ENCODE measurements at places on chromosomes 3 and 15. TPM values are rescaled to one million over a fixed set of nuclear protein-coding genes. Genes with fewer than 3 reads are reported as not detected.

- DNase-seq: no peak
These were observed 166.4 kb upstream of the EOMES start for GRCh38 chr3:27888562-27888961.

GRCh38 chr3:197424674-197425484 lies 126.5 kb upstream of the DLG1 start:
- DNase-seq: no peak

DNA sequence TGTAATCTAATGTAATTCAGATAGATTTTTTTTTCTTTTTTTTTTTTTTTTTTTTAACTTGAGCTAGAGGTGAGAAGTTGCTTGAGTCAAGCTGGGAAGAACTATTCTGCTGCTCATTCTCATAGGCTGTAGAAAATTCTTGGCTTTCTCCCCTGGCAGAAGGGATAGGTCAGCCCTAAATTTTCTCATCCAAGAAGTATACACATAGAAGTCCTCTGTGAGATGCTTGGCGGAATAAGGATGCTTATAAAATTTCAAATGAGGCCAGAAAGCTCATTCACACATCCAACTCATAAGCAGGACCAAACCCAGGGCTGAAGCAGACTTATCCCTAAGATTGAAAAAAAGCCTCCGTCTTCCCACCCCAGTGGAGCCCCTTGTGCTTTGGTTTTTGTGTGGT lies 572.5 kb downstream of the SQOR start:
- no peak for DNase-seq

DNA sequence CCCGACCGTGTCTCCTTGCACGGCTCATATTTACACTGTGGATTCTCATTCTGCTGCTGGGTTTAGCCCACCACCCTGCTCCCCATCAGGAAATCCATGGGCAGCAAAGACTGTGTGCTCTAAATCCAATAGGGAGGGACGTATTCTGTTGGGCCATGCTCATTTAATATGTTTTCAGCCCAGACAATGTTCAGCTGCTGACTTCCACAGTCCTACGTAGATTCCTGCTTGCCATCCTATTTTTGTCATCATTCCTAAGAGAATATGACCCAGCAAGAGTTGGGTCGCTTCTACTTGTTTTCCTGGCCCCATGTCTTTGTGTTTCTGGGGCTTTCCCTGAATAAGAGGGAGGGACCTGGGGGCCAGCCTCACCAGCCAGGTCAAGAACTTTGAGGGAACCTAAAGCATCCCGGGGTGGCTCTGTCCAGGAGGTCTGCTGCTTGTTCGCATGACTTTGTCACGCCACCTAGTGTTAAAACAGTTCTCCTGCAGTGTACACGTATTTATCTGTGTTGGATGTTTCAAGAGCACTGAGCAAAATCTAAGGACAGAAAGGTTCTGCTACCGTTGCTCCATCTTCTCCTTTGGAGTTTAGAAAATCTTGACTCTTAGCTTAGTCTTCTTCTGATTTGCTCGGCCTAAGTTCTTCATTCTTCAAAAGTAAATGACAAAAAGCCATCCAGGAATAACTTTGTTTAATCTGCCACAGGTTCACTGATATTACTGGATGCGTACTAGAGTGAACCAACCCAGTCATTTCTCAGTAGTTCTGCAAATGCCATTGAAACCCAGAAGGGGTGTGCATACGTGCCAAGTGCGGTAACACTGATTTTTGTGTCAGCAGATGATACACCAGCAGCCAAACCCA lies 79.8 kb upstream of the NR2E3 start:
- no peak for DNase-seq

Gene PPCDC
- polyA plus RNA-seq: 16.9 TPM

GRCh38 chr3:31219131-31219843 lies 313.4 kb upstream of the STT3B start:
- no peak for DNase-seq

DNA sequence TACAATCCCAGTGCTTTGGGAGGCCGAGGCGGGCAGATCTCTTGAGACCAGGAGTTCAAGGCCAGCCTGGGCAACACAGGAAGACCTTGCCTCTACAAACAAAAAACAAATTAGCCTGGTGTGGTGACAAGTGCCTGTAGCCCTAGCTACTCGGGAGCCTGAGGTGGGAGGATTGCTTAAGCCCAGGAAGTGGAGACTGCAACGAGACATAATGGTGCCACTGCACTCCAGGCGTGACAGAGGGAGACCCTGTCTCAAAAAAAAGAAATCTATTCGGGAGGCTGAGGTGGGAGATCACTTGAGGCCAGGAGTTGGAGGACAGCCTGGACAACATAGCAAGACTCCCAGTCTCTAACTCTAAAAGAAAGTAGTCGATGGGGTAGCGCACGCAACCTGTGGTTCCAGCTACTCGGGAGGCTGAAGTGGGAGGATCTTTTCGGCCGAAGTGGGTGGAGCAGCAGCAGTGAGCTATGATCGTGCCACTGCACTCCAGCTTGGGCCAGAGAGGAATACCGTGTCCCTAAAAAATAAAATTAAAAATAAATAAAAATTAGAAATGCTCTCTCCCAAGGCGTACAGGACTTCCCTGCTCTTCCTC lies 775 bp downstream of the C3orf33 start:
- no peak for DNase-seq

DNA sequence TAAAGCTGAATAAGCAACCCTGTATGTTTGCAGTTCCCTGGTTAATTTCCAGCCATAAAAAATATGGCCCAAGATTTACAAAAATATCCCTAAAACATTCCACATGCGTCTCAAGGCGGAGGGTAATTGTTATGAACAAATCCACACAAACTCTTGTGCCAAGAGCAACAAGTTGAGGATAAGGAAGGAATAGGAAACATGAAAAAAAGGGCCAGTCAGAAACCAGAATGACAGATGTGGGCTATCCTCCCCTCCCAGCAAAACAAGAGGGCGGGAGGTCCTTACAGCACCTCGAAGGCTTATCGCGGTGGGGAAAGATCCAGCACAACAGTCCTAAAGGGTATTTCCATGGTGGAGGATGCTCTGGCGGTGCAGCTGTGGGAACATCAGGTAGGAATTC lies 155.6 kb upstream of the HES1 start:
- DNase-seq: peak; percentile 62

GRCh38 chr3:50123394-50124051 lies 31.6 kb upstream of the SEMA3F start:
- no peak for DNase-seq

Gene DAZL
- polyA plus RNA-seq: not detected

DNA sequence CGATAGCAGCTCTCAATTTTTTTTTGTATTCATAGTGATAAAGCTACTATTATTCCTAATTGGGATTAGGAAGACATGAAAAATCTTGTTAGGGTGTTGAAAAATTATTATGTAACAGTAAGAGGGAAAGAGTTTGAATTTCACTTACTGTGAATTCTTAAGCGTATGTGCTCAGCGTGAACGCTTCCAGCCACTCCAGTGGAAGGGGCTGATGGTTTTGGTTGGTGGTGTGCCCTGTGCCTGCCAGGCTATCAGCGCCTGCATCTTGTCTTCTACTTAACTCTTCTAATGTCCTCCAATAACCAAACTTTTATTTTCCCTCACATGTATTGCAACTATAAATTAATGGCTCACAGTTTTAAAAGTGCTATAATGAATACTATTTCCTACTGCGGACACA lies 22.5 kb downstream of the CDIN1 start:
- no peak for DNase-seq

Gene ROPN1
- 0.18 TPM for polyA plus RNA-seq

Gene GP5
- polyA plus RNA-seq: 0.61 TPM

Gene UQCC5
- 20.5 TPM for polyA plus RNA-seq

GRCh38 chr3:127159543-127159942 lies 33.4 kb upstream of the PRR23E start:
- DNase-seq: no peak

Gene CRYBG3
- polyA plus RNA-seq: 22.9 TPM

GRCh38 chr15:80569656-80570055 lies 125.5 kb upstream of the ABHD17C start:
- DNase-seq: no peak

- DNase-seq: no peak
These were observed 44.8 kb downstream of the ZNF589 start for GRCh38 chr3:48285675-48286074.

DNA sequence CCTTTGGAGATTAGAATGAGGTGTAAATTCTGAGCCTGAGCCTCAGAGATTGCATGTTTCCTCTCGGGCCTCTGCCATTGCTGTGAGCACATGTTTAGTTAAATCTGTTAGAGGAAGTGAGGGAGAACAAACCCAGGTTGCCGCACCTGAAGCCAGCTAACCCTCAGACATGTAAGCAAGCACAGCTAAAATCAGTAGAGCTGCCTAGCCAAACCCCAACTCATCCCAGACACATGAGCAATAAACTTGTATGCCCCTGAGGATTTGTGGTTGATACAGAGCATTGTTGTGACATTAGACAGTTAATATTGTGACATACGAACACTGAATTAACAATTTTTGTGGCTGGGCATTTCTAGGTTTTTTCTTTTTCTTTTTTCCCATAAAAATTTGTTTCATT lies 41.9 kb downstream of the NMD3 start:
- no peak for DNase-seq

GRCh38 chr15:52486003-52486996 lies 42.4 kb downstream of the MYO5A start:
- DNase-seq: no peak

DNA sequence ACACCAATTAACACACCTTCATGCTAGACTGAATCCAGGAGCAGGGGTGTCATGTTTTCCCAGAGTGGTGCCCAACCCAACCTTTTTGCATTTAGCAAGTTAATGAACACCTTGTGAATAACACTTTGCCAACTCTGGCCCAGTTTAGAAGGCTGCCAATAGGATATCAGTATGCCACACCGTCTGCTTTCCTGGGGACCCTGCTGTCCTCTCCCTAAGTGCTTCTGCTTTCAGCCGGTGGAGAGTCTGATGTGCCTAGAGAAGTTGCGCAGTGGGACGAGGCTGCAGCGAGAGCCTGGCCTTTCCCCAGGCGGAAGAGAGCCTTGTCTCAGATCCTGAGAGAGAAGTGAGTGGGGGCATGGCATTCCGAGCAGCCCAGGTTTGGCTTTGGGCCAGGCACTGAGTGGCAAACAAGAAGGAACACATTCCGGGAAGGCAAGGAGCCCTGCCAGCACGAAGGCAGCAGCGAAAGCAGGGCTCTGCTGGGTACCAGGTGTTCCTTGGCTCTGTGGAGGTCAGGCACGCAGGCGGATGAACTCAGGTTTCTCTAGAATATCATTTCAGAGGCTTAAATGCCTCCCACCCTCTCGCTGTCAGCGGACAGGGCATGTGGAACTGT lies 36.9 kb downstream of the SENP8 start:
- peak; percentile 91 for DNase-seq

Gene TGM5
- polyA plus RNA-seq: not detected

GRCh38 chr3:9902372-9903237 lies at the start of gene IL17RE:
TSS of gene IL17RE (plus strand) at chr3:9902848. CDS start at chr3:9902933, 85 bp downstream.
- no peak for DNase-seq

DNA sequence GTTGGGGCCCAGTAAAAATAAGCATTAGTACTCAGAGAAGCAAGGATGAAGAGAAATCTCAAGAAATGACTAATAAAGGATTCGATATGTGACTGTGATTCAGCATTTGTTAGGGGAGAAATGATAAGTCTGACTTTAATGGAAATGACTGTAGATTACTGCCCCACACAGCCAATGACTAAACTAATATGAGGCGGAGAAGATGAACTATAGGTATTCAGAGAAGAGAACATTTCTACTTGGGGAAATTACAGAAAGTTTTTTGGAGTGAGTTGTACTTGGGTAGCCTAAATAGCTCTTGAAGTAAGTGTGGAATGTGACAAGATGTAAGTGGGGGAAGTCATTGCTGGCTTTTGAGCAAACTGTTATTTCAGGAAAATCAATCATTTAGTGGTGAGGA lies 380.0 kb downstream of the PDCD6IP start:
- DNase-seq: no peak

GRCh38 chr3:173688216-173688842 lies 290.8 kb downstream of the NLGN1 start:
- no peak for DNase-seq

DNA sequence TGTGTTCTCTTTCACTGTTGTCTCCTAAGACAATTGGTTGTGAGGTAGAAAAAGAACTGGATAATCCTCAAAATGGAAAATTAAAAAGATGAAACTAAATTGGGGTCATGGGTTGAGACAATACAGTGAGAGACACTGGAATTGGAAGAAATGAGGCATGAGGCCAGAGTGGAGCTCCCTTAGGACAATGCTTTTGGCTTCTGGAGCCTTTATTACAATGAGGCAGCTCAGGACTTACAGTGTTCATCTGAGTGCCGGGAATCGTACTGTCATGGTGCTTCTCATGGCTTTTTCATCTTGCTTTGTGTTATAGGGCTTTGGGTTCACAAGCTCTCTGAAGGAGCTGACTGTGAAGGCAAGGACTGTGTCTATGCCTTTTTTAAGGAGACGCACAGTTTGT lies 293.5 kb downstream of the SOX2 start:
- DNase-seq: no peak

DNA sequence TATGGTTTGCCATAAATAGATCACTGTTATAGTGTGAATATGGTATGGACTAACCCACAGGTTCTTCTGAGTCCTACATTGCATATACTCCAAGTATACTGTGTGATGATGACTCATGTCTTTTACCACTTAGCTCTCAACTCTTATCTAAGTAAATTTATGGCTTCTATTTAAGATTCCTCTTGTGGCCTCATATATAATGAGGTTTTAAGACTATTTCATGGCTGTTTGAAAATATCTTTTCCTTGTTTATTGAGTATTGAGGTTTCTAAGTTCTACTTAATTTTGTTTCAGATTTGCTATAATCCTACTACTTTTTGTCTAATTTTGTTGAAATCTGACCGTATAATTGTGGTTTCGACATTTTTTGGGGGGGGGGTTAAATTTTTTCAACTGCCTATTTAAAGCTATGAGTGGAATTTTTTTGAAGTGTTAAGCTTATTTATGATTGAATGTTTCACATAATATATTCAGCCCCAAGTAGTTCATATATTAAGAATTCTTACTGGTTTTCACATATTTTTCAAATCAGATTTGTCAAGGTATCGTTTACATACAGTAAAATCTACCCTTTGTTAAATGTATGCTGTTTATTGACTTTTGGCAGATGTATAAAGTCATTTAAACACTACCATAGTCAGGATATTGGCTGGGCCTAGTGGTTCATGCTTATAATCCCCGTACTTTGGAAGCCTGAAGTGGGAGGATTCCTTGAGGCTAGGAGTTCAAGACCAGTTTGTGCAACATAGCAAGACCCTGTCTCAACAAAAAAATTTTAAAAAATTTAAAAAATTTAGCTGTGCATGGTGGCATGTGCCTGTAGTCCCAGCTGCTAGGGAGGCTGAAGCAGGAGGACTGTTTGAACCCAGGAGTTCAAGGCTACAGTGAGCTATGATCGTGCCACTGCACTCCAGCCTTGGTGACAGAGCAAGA lies 11.7 kb downstream of the SLC25A36 start:
- DNase-seq: no peak

Gene ZNF609
- polyA plus RNA-seq: 37.0 TPM

- no peak for DNase-seq
These were observed 70.0 kb downstream of the DHX30 start for GRCh38 chr3:47872916-47873315.

Measured in renal pelvis (tissue), 12 donors.